ENCODE measurements at places on chromosomes 1 and 21.
A peak's percentile ranks its signal among the peaks of the same experiment; 100 is the strongest.

DNA sequence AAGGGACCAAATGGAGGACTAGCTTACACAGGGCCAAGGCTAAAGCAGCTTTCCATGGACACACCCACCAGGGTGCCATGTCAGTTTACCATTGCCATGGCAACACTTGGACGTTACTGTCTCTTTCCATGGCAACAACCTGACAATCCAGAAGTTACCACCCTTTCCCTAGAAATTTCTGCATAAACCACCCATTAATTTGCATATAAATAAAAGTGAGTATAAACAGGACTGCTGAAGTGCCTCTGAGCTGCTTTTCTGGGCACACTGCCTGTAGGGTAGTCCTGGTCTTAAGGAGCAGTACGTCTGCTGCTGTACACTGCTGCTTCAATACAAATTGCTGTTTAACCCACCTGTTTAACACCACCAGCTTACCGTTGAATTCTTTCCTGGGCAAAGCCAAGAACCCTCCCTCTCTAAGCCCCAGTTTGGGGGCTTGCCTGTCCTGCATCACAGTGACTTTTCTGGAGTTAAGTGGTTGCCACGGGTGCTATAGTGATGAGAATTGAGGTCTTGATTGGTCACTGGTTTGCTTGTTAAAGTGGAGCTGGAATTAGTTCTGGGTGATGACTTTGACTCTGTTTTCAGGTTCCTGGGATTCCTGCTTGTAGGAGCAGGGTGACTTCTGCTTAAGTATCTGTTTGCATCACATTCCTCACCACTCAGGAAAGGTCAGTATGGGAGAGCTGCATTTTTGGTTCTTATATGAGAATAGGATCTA lies 83.2 kb downstream of the CLDN17 start:
- no peak for DNase-seq

DNA sequence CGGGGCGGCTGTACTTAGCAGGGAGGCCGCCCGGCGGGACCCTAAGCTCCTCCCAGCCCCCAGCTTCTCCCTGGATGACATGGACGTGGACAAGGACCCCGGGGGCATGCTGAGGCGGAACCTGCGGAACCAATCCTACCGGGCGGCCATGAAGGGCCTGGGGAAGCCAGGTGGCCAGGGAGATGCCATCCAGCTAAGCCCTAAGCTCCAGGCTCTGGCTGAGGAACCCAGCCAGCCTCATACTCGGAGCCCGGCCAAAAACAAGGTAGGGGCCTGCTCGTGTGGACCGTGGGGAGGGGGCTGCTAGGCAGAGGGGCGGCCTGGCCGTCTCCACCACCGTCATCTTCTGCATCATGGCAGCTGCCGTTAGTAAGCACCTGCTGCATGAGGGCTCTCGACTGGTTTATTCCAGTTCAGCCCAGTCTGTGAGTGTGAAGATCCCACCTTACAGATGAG lies 9.0 kb downstream of the ARHGEF16 start:
- DNase-seq = no peak

DNA sequence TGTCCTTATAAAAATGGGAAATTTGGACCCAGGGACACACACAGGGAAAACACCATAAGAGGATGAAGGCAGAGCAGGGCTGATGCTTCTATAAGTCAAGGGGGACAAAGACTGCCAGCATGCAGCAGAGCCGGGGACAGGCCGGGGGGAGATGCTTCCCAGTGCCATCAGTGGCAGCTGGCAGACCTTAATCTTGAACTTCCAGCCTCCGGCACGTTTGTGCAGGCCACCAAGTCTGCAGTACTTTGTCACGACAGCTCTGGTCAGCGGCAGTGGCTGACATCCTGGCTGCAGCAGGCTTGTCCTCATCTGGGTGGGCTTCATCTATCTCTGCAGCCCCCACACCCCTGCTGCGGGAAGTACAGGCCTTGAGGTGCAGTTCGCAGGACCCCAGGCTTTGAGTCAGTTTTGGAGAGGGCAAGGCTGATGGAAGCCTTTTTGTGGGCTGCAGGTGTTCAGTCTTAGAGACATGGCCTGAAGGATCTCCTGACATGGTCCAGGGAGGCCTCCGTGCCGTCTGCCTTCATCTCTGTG lies 186.0 kb downstream of the DYRK1A start:
- DNase-seq = no peak

GRCh38 chr1:20964540-20965484 lies 177.7 kb upstream of the HP1BP3 start:
- no peak for DNase-seq

- no peak for DNase-seq
Measured at GRCh38 chr1:51850420-51851223, 27.9 kb downstream of the NRDC start.

GRCh38 chr1:211327346-211327921 lies 801 bp downstream of the TRAF5 start:
- no peak for DNase-seq

DNA sequence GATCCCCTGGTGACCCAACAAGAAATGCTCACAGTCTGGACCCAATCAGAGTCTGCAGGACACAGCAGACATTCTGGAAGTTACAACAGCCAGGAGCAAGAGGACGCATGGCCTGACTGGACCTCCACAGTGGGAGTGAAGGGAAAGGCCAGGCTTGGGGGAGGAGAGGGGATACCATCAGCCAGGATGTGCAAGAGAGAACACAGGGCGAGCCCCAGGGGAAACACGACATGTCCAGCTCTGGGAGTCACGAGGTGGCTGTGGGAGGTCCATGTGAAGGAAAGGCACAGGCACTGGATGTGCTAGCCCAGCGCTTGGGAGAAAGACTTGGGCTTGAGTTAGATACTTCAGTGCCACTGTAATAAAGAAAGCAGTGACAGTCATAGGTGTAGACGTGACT lies 87.3 kb downstream of the HSF2BP start:
- no peak for DNase-seq

DNA sequence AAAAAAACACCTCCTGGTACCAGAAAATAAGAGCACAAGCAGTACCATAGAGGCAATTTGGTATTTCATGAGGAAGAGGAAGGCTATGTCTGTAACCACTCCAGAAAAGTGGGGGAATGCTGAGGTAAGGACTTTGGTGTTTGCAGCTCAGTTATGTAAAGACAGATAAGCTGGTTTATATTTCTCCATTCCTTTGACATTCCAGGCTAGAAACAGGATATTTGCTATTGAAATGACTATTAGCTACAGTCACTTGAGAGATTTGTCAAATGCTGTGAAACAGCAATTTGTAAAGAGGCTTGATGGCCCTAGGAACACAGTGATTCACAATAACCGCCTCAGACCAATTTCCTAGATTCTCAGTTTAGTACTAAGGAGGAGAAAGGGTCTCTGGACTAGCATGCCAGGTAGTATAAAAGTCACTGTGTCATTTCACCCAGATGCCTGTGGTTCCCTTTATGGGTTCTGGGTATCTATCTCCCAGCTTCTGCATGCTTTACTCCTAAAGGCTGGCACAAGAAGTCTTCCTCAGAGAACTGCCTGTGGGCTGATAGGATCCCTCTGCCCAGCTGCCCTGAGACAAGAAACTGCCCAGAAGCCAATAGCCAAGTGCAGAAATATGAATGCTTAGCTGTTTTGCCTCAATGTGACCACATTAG lies 80.5 kb downstream of the VCAM1 start:
- DNase-seq = no peak

DNA sequence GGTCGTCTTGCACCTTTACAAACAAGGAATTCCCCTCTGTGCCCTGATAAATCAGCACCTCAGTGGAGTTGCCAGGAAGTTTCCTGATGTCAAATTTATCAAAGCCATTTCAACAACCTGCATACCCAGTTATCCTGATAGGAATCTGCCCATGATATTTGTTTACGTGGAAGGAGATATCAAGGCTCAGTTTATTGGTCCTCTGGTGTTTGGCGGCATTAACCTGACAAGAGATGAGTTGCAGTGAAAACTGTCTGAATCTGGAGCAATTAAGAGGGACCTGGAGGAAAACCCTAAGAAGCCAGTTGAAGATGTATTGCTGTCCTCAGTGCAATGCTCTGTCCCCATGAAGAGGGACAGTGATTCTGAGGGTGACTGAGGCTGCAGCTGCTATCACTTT lies 38.3 kb downstream of the ZFYVE9 start:
- no peak for DNase-seq

DNA sequence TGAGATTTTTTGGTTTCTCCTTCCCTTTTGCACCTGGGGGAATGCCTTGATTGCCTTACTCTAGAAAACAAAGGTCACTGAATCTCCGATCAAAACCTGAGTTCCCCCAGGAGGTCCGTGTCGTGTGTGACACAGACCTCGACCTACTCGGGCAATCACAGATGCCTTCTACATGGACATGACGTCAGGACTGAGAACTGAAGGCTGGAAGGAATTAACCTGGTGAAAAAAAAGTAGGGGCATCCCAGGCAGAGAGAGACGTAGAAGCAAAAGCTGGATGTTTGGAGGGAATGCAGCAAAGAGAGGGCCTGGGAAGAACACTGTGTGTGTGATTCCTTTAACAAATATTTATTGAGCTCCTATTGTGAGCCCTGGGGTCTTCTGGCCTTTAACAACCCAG lies 178.0 kb downstream of the PRDM2 start:
- DNase-seq = no peak

GRCh38 chr1:212147581-212148033 lies 112.1 kb downstream of the DTL start:
- DNase-seq = peak; percentile 20

DNA sequence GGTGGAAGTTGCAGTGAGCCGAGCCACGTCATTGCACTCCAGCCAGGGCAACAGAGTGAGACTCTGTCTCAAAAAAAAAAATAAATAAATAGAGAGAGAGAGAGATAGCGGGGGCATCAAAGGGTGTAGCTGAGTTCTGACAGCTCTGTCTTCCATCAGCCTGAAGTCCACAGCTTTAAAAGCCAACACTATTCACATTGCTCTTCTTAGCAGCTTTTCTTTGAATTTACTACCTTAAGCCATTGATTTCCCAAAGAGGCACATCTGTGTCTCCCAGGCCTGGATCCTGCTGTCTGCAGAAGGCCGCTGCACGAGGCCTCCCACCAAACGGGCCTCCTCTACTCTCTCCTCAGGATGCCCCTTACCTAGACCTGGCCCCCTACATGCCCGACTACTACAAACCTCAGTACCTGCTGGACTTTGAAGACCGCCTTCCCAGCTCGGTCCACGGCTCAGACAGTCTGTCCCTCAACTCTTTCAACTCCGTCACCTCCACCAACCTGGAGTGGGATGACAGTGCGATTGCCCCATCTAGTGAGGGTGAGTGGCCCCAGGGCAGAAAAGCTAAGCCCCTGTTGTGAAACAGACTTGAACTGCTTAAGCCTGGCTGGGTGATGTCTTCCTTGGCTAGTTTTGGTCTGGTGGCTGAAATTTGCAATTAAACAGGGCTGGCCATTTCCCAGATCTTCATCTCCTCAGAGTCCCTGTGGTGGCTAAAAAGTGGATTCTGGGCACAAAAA lies 16.5 kb upstream of the SLC25A34 start:
- no peak for DNase-seq

- DNase-seq = peak; percentile 25
Measured at GRCh38 chr1:190022709-190023108, 455.0 kb downstream of the BRINP3 start.

- DNase-seq = no peak
Measured at GRCh38 chr1:176479971-176480370, 17.0 kb downstream of the PAPPA2 start.

DNA sequence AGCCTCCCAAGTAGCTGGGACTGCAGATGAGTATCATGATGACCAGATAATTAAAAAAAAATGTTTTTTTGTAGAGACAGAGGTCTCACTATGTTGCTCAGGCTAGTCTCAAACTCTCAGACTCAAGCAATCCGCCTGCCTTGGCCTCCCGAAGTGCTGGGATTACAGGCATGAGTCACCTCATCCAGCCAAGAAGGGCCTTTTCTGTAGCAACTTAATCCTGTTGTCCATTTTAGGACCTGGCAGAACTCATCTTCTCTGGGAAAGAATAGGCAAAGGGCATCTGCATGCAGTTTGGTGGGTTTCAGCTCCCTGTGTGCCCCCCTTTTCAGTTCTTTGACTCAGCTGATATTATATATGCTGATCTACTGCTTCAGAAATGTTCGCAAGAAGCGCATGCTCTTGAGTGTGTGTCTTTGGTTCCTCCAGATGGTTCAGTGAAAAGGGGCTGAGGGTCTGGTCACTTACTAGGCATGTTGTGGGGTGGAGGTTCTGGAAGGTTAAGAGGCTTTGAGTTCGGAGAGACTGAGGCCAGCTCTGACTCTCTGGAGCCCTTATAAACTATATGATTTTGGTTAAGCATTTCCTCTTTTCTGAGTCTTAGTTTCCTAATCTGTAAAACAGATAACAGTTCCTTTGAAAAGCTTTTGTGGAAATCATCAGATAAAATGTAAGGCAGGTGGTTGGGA lies 19.4 kb upstream of the SRSF4 start:
- no peak for DNase-seq

GRCh38 chr1:65420590-65421350 lies at the start of the genes LEPR and LEPROT:
TSS of gene LEPR (plus strand) at chr1:65420668. CDS start at chr1:65565566, 144,898 bp downstream.
TSS of gene LEPROT (plus strand) at chr1:65420668. CDS start at chr1:65420725, 57 bp downstream.
- DNase-seq = peak; percentile 72

GRCh38 chr1:55057956-55058298 lies 18.6 kb downstream of the PCSK9 start:
- DNase-seq = no peak
